Activated CD8-positive, alpha-beta memory T cell treated with anti-CD3 and anti-CD28 coated beads for 4 hours (primary cell): ENCODE measurements at places on chromosomes 12 and 14.

GRCh38 chr12:91274916-91275315, 92.3 kb upstream of the DCN start:
- DNase-seq = no peak

- no peak for DNase-seq
Observed at GRCh38 chr14:44873536-44873935, 88.2 kb downstream of the KLHL28 start.

DNA sequence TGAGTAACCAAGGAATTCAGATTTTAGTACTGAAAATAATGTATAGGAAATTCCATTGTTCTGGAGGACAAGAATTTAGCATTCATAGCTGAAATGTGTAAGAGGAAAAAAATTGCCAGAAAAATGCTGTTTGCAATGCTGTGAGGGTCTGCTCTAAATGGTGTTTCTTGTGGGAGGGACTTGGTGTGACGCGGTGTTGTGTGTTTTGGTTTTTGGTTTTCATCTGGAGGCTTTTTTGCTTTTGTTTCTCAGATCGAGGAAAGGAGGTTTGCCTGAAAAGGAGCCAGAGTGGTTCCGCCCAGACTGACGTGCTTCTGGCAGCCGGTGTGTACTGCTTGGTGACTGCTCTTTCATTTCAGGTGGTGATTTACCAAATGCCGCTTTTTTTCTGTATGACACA, 211.8 kb upstream of the HMGA2 start:
- DNase-seq = no peak

DNA sequence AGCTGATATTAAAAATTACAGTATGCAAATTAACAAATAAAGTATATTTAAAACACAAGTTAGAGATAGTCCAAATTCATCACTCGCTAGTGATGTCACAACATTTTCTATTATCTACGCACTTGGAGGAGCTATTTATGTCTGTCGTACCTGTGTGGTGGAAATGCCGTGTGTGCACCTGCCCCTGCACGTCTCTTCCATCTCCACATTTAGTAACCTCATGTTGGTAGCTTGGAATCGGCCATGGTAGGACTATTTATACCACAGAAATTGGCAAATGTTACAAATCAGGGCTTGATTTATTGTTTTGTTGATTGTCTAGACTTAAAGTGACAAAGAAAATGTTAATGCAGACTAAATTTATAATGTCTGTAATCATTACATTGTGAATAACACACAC, 62.6 kb upstream of the NTF3 start:
- no peak for DNase-seq

GRCh38 chr12:125734137-125734536, 668.9 kb downstream of the AACS start:
- no peak for DNase-seq
